C1 segment of cervical spinal cord (tissue), 14 donors: ENCODE measurements at places on chromosomes 7 and 10.
A peak's percentile ranks its signal among the peaks of the same experiment; 100 is the strongest.

- no peak for DNase-seq
These were observed 54.4 kb downstream of the SEMA3A start for GRCh38 chr7:84139986-84140729.

DNA sequence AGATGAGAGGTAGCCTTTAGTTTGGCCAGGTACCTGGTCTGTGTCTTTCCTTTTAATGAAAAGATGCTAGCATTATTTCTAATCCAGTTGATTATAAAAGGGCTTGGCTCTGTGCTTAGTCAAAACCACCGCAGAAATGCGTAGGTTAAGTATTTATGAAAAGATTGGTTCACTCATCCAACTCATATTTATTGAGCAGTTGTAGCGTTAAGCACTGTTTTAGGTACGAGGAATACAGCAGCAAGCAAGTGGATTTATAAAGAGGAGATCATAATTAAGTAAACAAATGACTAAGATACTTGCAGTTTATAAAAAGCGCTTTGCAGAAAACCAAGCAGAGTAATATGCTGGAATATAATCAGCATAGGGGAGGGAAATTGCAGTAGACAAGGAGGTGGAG is 129.8 kb downstream of the PPP1R17 start:
- no peak for DNase-seq

DNA sequence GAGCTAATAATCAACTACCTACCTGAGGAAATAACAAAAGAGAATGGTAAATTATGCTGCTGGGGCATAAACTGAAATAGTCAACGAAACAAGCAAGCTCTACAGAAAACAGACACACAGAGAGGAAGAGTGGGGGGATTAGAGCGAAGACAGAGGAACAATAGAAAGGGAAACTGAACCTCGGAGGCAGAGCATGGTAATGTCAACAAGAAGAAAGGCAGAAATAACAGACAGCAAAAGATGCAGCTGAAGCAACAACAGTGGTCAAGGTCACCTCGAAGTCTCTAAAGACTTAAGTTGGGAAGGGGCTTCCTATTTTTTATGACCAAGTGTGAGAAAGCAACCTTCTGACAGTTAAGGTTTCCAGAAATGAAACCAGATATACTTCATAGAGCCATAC is 177.0 kb downstream of the ZNF438 start:
- DNase-seq, result no peak

- DNase-seq, result no peak
These were observed 32.3 kb upstream of the PRKCQ start for GRCh38 chr10:6612371-6612770.

- DNase-seq, result peak; percentile 42
These were observed at the start of gene TMEM178B for GRCh38 chr7:141073641-141074161. TMEM178B (plus strand) TSS chr7:141074064.
